ENCODE measurements at places on chromosomes 6 and 20. TPM values are rescaled to one million over a fixed set of nuclear protein-coding genes. Genes with fewer than 3 reads are reported as not detected.

HSPA1A gene
- 125 TPM for total RNA-seq

TSPO2 gene
- total RNA-seq = 6.3 TPM

HNF4A gene
- not detected for total RNA-seq

CCN2 gene
- 334 TPM for total RNA-seq

STX7 gene
- 103 TPM for total RNA-seq
